CD4-positive, alpha-beta T cell treated with Interleukin-6 at 100 ng/mL for 8 hours (primary cell): ENCODE measurements at places on chromosomes 4 and X.
A peak's percentile ranks its signal among the peaks of the same experiment; 100 is the strongest.

DNA sequence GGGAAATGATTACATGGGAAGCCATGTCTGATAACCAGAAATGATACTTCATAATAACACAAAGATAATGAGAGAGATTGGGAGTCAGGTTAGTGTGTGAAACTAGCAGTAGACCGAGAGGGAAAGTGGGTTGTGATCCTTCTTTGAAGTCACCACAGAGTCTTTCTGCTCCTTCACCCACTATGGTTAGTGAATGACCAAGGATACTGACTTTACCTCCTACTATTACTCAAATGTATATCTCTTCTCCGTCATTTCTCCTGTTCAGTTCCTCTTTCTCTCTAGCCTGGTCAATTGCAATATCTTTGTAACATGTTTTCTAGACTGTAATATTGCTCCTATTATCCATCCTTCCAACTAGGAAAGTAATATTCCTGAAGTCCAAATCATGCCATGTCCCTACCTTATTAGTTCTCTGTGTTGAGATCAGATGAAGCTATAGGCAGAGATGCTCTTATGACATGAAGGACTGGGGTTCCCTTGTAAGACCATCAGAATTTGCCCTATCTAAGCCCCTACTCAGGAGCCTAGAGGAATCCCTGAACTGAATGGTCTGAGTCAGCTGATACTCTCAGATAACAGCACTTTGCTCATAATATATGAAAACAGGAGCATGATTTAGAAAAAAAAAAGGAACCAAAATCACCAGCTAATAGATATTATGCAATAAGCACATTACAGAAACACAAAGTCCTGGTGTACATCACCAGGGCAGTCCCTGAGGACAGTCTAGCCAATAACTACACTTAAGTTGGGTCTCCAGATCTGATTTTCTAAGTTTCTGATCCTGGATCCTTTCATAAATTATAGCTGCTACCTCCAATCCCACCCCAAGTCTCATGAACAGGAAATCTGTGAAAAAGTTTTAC, 81.2 kb downstream of the SHROOM3 start:
- no peak for DNase-seq

DNA sequence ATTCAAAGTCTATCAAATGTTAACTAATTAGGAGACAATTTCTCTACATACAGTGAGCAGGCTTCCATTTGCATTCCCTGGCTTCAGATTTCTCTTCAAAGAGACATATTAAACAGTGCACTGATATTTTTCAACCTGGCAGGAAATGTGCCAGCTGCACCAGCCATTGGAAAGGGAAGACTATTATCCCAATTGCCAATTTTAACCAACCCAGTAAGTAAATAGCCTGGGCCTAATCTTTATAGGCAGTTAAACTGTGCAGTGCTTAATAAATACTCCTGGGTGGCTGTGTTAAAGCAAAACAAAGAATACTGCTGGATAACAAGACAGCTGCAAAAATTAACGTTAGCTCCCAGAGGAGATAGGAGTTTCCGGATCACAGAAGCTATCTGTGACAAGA, 111.9 kb upstream of the GALNT7 start:
- no peak for DNase-seq

DNA sequence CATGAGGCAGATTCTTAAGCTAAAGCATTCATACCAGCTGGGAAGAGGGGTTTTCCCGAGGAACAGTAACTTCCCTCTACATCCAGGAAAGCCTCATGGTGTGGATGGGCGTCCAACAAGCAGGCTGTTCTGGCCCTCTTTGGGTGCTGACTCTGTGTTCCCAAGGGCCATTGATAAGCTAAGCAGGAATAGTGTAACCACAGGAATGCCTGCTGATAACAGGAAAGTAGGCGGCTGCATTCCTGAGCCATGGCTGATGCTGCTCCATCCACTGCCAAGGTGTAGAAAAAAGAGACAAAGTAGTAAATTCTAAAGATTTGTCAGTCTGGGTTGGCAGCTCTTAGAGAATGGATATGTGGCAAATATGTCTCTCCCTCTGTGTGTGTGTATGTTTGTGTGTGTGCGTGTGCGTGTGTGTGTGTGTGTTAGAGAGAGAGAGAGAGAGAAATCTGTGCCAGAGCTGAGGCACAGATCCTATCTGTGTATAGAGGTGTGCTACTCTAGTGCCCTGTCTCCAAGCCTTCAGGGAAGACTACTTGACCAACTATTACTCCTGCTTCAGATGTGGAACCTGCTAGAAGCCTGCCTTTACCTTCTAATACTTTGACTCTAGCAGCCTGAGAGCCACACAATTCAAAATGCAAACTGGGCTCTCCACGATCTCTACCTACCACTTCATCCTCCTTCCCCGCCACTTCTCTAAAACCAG, 353.1 kb upstream of the NR3C2 start:
- DNase-seq, result no peak

GRCh38 chrX:63919081-63919480, 134.1 kb upstream of the ARHGEF9 start:
- DNase-seq, result no peak

- no peak for DNase-seq
Observed at GRCh38 chrX:118745570-118745969, 18.2 kb downstream of the IL13RA1 start.

GRCh38 chr4:83009529-83009928, 1.1 kb downstream of the LIN54 start:
- no peak for DNase-seq

GRCh38 chr4:177778623-177779022, 336.4 kb upstream of the AGA start:
- no peak for DNase-seq

DNA sequence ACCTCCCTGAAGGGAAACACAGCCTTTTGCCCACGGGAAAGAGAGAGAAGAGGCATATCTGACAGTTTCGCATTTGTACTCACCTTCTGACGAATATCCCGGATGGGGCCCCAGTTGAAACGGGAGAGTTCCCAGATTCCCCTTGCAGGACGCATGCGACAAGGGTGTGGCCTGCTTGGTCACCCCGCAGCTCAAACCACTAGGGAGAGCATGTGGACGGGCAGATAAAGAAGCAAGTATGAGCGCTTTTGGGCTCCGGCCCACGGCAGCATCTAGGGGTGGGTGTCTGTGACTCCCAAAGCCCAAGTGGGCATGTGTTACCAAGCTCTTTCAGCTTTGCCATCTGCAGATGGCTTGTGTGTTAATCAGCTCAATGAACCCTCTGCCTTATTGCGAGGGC, 70.1 kb upstream of the MED14 start:
- no peak for DNase-seq

DNA sequence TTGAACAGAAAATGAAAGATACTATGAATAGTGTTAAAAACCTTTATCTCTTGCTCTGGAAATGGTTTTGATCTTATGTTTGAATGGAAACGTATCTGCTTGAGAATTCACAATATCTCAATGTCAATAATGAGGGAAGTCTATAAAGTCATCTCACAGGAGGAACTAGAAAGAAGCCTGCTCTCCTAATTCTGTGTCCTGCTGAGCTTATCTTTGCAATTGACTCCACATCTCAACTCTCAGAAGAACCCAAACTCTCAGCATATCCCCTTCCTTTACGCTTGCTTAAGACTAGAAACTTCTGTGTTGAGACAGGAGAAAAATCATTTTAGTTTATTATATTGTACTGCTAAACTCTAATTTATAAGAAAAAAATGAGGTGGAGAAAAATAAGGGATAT, 8.3 kb upstream of the PF4V1 start:
- no peak for DNase-seq

- no peak for DNase-seq
Observed at GRCh38 chrX:101163166-101163565, 56.4 kb upstream of the DRP2 start.

- peak; percentile 45 for DNase-seq
Observed at GRCh38 chr4:40897557-40898203, 147.9 kb downstream of the NSUN7 start.

GRCh38 chrX:68686097-68686977, 38.9 kb downstream of the STARD8 start:
- no peak for DNase-seq

DNA sequence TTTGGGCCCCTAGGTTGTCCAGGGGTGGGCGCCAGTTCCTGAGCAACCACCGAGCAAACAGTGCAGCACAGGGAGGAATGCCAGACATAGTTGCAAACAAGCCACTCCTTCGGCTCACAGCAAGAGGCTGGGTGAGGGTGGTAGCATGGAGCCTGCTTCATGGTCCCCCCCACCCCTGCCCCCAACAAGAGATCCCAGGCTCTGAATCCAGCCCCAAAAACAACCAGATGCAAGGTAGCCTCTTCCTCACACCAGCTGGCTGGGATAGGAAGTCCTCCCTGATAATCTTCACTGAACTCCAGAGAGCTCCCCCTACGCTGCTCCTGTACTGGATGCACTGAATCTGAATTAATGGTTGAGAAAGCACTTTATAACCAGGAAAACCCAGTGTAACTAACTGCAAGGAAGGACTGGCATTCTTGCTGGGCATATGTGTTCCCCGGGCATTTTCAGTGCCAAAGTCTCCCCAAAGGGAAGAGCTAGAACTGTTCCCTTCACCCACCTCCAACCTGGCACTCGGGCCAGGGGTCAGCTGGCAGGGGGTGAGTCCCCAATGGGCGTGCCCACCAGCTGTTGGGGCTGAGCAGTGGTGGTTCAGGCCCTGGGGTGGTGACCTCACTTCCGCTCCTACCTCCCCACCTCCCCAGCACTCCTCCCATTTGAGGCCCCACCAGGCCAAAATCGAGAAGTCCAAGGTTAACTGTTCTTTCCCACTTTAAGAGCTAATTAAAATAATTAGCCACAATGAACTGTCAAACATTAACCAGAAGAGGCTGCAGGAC, 1.5 kb downstream of the ELF4 start:
- no peak for DNase-seq

GRCh38 chr4:37424753-37425152, 180.2 kb downstream of the NWD2 start:
- no peak for DNase-seq

GRCh38 chrX:129749069-129749468, 10.3 kb downstream of the XPNPEP2 start:
- no peak for DNase-seq

- DNase-seq, result no peak
Observed at GRCh38 chr4:5024673-5025072, 5.4 kb upstream of the CYTL1 start.

DNA sequence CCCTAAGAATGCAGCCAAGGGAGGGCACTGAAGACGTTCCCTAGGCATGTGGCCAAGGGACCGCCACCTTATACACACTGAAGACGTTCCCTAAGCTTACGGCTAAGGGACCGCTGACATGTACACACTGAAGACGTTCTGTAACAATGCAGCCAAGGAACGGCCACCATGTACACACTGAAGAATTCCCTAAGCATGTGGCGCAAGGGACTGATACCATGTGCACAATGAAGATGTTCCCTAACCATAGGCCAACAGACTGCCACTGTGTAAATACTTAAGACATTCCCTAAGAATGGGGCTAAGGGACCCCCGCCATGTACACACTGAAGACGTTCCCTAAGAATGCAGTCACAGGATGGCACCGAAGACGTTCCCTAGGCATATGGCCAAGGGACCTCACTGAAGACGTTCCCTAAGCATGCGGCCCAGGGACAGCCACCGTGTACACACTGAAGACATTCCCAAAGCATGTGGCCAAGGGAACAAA, 36.1 kb downstream of the DHRSX start:
- no peak for DNase-seq

- no peak for DNase-seq
Observed at GRCh38 chr4:112966701-112967488, 82.6 kb upstream of the ANK2 start.

DNA sequence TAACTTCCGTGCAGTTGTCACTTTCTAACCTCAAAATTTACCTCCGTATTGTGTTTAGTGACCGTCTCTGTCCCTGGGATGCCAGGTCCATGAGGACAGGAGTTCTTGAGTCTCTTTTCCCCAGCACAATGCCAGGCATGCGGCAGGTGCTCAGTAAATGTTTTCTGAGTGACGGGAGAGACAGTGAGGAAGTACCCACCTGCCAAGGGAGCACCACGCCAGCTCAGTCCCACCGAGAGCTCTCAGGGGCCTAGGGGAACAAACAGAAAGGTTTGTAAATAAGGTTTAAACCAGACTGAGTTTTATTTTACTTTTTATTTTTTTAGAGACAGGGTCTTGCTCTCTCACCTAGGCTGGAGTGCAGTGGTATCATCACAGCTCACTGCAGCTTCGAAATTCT, 81.5 kb upstream of the NKX1-1 start:
- no peak for DNase-seq

- no peak for DNase-seq
Observed at GRCh38 chr4:156523991-156524390, 447.6 kb downstream of the PDGFC start.

GRCh38 chr4:114385195-114385985, 213.2 kb upstream of the UGT8 start:
- DNase-seq, result no peak

DNA sequence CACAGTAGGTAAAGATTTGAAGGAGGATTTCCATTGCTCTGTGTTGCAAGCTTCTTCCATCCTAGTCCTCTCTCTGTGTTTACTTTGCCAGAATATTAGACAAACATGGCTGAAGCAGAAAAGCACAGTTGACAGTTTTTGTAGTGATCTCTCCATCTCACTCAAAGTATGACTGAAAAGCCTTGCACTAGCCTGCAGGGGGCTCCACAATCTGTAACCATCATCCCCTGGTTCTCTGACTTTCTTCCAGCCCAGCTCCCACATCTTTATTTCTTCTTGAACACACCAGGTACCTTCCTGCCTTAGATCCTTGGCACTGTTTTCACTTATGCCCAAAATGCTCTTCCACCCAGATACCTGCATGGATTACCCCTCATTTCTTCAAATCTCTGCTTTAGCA, 34.1 kb upstream of the HHIP start:
- DNase-seq, result no peak

DNA sequence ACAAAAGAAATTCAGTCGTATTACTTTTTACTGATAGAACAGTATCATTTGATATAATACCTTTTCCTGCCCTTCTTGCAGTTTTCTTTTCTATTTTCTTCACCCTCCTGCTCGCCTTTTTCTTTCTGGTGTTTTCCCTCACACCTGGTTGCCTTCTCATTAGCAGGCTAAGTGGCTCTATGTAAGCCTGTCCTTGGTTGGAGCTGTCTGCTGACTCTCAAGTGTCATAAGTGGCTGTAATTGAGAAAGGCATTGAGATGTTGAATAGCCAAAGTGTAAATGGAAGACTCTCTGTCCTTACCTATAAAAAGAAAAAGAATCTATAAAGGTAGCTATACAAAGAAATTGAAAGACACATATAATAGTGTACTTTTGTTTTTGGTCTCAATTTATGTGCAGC, 180.7 kb downstream of the ADGRL3 start:
- no peak for DNase-seq

- DNase-seq, result no peak
Observed at GRCh38 chrX:1167918-1168481, 44.4 kb downstream of the CRLF2 start.

- no peak for DNase-seq
Observed at GRCh38 chr4:71648448-71648847, 135.4 kb downstream of the GC start.

GRCh38 chrX:135389717-135390116, 32.0 kb upstream of the SMIM10L2A start:
- DNase-seq, result no peak

- no peak for DNase-seq
Observed at GRCh38 chr4:3812211-3812934, 46.2 kb downstream of the ADRA2C start.
